ENCODE measurements at places on chromosomes 4 and X.

DNA sequence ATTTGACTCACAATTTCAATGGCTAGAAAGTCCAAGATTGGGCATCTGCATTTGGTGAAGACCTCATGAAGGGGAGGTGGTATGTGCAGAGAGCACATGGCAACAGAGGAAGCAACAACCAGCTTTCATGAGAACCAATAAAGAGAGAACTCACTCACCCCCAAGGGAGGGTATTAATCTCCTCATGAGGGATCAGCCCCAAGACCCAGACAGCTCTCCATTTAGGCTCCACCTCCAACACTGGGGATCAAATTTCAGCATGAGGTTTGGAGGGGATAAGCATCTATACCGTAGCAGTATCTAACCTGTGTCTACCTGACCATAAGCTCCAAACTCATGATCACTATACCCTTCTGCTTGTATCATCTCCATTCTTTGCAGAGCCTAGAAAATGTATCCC lies 9.3 kb upstream of the TBC1D19 start:
- no peak for DNase-seq

- DNase-seq: no peak
Observed at GRCh38 chr4:182778222-182778982, 138.8 kb downstream of the DCTD start.

DNA sequence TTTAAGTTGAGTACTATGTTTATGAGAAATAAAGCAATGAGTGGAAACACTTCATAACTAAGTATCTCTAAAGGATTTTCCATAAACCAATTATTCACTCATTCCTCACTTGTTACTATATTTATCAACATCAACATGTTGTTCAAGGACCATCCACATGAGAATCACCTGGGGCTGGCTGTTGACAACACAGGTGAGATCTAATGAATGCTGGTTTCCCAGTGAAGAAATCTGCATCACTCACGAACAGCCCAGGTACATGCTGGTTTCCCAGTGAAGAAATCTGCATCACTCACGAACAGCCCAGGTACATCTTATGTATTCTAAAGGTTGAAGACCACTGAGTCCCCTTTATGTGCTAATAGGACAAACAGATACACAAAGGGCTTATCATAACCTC lies 32.5 kb downstream of the TSPAN5 start:
- no peak for DNase-seq

- no peak for DNase-seq
Observed at GRCh38 chr4:19324184-19324583, 927.5 kb upstream of the SLIT2 start.

DNA sequence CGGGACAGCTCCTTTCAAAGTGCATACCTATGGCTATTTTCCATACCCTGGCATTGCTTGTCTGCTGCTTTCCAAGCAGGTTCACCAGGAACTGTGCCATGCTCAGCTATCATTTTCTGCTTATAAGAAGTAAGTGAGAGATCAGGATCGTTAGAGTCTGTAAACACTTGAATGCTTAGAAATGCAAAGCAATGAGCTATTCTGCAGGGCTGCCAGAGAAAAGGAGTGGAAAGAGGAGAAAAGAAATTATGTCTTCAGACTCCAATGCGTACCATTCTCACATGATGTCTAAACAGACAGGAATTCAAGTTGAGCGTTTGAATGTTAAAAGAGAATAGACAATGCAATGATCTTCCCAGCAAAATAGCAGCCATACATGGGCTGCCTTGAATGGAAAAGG lies 245.5 kb upstream of the SLC7A11 start:
- no peak for DNase-seq

DNA sequence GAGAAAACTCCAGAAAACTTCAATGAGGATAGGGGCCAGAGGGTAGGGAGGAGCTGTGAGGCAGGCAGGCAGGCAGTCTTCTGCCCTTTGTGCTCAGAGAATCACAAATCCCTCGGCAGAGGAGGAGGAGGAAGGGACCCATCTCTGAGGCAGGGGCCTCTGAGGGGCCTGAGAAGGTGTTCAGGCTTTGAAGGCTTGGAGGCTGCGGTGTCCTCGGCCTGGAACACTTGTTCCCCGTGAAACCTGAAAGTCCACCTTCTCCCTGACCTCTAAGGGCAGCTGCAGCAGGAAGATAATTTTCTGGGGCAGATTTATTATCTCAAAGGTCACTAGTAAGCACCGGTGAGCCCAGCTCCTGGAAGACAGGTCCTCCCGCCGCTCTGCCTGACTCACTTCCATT lies 200.3 kb upstream of the BCOR start:
- no peak for DNase-seq

- DNase-seq: no peak
Observed at GRCh38 chr4:77040854-77041725, 34.7 kb downstream of the CCNI start.

- DNase-seq: no peak
Observed at GRCh38 chr4:53531585-53532224, 59.6 kb downstream of the LNX1 start.

- DNase-seq: no peak
Observed at GRCh38 chrX:53318766-53319353, 37.5 kb upstream of the IQSEC2 start.

DNA sequence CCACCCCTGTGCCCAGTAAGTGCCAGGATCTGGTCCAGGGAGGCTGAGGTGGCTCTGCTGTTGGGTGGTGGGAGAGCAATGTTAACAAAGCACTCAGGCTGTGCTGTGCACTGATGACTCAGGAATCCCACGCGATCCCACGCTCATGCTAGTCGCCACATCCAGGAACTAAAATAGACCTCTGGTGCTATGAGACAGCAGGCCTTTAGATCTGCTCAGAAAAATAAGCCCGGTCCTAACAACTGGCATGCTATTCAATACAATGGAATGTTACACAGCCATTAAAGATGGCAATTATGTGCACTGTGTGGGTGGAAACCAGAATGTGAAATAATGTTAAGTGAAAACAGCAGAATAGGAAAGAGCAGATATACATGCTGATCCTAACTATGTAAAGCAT lies 26.0 kb downstream of the ARL13A start:
- DNase-seq: no peak

GRCh38 chr4:6687947-6688878 lies 5.5 kb upstream of the S100P start:
- no peak for DNase-seq

DNA sequence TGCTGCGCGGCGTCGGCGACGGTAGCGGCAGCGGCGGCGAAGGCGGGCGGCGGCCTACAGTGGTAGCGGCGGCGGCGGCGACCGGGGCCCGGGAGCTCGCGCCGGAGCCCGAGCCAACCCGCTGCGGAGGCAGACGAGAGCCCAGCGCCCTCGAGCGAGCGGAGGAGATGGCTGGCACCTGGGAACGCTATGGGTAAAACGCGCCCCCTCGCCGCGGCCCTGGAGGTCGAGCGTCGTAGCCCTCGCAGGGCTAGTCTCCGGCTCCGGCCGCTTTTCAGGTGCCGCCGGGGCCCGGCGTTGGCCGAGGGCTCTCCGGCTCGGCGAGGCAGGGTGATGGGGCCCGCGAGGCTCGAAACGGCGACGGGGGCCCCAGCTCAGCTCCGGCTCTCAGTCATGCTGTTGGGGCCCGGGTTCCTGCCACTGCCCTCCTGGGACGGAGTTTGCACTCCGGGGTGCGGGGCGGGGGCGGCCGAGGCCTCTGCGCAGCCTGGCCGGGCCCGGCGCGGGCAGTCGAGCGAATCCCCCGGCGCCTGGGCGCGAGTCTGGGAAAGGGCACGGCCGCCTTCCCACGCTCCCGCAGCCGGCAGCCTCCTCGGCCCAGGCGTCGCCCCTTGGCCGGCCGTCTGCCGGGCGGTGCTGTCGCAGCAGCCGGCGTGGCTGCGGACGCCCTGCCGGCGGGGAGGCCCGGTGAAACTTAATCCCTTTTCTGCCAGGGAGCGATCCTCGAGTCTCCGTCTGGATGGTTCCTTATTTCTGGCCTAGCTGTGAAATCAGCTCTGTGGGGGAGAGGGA lies 768 bp downstream of the MID2 start:
- peak; percentile 6 for DNase-seq

- DNase-seq: no peak
Observed at GRCh38 chr4:41307638-41308037, 50.9 kb downstream of the UCHL1 start.
